Stimulated activated CD4-positive, alpha-beta T cell treated with anti-CD3 and anti-CD28 coated beads, Interleukin-12 subunit alpha, Interleukin-12 subunit beta, amount 100 ng/mL, for 48 hours (primary cell): ENCODE measurements at places on chromosomes 11 and 22.

DNA sequence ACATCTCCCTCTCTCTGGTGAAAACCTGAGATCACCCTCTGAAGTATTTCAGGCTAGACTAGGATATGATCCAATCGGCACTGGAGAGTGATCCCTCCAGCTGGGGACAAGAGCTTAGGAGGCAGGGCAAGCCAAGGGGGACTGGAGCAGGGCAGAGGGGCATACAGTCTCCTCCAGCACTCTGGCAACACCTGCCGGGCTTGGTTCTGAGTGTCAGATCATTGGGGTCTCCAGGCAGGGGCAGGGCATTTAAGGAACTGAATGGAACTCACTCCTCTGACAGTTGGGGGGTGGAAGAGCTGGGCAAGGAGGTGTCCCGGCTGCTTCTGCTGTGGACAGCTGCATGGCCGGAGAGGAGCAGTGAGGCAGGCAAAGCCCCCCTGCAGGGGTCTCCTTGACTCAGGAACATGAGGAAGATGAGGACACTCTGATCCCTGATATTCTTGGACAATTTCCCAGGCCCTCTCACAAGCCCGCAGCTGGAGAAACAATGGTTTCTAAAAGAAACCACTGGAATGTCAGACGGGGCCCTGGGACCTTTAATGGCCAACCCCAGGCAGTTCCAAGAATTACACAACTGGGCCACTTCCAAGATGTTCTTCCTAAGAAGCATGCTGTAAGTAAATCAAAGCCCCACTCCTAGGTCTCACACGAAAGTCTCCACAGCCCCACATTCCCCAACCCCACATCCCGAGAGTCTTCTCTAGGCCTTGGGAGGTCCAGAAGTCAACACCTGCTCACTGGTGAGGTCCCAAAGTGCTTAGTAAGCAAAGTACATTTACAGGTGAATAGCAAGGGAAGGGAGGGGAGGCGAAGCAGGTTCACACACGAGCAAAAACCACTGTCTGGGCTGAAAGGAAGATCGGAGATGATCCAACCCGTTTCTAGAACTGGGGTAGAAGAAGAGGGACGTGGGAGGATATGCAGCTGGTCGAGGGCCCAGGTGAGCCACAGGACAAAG is 1.2 kb upstream of the CCDC86 start:
- DNase-seq = no peak

DNA sequence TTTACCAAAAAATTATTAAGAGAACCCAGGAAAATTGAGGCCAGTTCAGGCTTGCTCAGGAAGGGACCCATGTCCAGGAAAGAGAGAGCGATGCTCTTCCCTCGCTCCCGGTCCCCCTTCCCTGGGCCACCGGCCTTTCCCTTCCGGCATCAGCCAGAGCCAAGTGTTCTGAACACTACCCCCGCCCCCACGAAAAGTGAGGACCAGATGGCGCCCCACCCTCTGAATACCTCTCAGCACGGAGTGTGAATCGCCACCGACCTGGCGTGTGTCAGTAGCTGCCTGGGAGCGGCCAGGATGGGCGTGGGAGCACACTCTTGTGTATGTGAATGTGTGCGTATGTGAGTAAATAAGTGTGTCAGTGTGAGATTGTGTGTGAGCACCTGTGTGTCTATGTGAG is 20.2 kb downstream of the RPS6KA4 start:
- DNase-seq = no peak

DNA sequence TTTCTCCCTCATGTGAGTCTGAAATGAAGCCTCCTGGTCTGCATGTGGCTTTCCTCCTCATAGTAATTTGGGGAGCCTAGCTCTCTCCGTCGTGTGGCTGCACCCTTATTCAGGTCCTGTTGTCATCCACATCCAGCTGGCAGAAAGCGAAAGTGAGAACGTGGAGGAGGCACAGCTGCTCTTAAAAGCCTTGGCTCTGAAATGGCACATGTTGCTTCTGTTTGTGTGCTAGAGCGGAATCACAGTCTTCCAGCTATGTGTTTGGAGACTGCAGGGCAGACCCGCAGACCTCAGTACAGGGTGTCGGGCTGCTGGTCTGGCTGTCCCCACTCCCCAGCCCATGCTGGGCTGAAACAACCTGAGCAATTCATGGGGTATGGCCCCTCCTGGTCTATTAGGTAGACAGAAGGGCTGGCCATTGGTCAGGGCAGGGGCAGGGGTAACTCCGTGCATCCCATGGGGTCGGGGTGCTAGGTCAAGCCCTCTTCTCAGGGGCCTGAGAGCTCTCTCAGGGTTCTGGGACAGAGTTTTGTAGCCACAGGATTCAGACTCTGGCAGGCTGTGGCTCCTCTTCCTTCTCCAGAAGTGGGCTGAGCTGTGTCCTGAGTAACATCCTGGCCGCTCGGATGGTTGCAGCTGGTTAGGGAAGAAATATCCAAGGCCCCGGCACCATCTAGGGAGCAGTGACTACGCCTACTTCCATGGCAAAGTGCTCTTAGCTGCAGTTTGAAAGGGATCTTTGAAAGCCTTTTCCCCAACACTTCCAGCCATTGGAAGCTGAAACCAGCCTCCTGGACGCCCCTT is 50.6 kb downstream of the C11orf96 start:
- DNase-seq = no peak

- no peak for DNase-seq
Measured at GRCh38 chr11:624705-625635, at the start of gene CDHR5. Gene CDHR5, minus strand, starts transcription at chr11:624955. Its CDS starts 53 bp downstream, at chr11:624902.

DNA sequence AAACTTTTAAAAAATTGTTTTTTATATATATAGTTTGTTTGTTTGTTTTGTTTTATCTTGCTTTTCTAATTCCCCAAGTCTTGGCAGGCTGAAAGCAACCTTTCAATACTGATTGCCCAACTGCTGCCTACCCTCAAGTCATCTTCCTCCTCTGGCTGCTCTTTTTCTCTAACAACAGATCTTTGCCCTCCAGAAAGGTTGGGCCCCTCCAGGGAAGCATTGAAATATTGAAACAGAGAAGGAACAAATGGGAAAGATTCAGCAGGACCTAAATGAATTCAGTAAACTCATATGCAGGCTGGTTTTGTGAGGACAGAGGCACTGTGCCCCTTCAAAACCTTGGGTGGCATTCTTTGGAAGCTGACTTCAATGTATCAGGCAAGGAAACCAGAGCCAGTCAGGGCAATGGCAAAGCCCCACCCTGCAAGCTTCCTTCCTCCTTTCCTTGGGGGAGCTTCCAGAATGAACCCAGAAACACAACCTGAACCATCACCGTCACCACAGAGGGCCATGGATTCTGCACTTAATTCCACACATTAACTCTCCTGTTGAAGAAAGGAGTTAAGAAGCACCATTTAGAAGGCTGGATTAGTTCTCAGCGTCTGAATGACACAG is 815 bp upstream of the MS4A6A start:
- DNase-seq = no peak

GRCh38 chr11:12285811-12286222 is 91.6 kb upstream of the PARVA start:
- DNase-seq = no peak

- no peak for DNase-seq
Measured at GRCh38 chr11:132556316-132556715, 976.0 kb downstream of the OPCML start.

DNA sequence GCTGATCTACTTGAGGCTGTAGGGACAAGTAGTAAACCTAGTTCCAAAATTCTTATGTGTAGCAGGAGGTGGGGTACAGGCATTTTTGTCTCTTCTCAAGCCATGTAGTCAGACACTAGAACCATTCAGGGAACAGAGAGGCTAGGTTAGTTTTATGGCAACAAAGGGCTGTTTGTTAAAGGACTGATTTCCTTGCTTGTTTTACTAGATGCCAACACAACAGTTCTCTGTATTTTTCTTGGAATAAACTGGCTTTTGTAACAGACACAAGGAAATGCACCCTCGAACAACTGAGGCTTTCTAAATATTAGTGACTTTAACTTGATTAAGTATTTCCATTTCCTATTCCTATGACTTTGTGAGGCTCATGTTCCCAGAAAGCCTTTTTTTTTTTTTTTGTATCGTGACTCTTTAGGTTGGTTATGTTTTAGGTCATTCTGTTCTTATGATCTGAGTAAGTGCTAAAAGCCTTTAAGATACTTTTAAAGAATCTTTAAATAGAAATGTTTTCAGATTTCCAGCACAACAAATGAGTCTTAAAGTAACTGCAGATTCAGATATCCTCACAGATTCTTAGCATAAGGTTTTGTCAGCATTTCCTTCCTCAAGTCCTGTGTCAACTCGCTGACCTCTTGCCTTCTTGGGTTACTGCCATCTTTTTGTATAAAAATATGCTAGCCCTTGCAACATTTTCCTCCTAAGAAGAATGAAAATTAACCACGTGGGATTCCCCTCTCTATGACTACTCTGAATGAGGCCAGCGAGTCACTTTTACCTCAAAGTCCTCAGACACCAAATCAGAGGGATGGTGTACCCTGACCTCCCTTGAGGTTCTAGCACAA is 92.5 kb downstream of the CCDC83 start:
- peak; percentile 48 for DNase-seq

DNA sequence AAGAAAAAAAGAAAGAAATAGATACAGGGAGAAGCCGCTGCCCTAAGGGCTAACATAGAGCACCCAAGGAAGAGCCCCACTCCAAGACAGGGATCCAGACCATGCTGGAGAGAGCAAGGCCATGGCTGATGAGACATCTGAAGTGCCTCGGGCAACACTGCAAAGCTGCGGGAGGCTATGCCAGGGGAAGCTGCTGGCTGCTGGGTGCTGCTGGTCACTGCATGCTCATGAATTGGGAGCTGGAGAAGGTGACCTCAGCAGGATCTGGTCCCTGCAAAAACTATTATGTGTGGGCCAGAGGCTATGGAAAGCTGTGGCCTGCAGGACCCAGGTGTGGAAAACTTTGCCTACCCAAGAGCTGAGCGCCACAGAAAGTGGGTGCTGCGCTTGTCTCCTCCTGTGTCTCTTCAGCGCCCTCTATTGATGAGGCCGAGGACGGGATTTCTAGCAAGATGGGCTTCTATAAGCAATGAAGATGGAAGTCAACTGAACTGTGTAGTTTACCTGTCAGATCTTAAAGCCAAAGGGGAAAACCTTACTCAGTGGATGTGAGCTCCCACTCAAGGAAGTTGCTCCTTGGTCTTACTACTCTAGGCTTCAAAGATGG is 17.3 kb upstream of the SLC29A2 start:
- peak; percentile 67 for DNase-seq

DNA sequence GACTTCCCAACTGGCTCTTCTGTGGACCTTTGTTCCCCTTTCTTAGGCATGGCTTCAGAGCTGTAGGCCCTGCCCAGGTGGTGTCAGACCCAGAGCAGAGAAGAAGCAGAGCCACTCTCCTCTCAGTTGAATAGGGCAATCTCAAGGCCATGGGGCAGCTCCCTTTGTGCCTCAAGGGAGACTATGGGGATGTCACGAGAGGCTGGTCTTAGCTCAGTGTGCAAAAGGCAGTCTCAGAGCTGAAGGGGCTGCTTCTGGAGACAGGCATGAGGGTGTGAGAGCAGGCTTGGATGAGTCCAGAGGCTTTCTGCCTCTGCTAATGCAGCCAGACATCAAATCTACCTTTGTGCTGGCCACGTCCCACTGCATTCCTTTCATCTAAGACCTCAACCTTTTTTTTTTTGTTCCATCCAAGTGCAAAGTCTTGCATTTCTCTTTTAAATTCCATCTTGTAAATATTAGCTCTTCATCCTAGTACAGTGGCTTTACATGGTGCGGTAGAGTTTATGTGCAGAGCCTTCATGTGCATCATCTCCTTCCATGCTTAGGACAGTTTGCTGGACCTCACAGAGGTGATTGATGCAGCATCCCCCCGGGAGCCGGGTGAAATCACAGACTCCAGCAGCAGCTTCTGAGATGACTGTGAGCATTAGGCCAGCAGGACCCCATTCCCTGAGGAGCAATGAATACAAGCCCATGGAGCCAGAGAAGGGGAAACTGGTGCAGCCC is 34.2 kb upstream of the FCHSD2 start:
- no peak for DNase-seq

- no peak for DNase-seq
Measured at GRCh38 chr11:73012121-73012863, 129.8 kb downstream of the FCHSD2 start.

GRCh38 chr11:126318574-126319373 is 14.9 kb downstream of the DCPS start:
- DNase-seq = no peak
